Natural killer cell treated with Interleukin-12 subunit alpha and Interleukin-12 subunit beta and Interleukin-15 and Interleukin-18, amount 100 ng/mL, for 72 hours (primary cell): ENCODE measurements at places on chromosomes 13 and 19. TPM values are rescaled to one million over a fixed set of nuclear protein-coding genes. Genes with fewer than 3 reads are reported as not detected.

Gene ANKRD27
- total RNA-seq = 47.3 TPM

GRCh38 chr19:35209646-35210045 is 18.9 kb downstream of the FAM187B start:
- no peaks in the 10 kb centered on the region for H3K27me3 ChIP-seq
- H3K4me3 ChIP-seq = no peak overlapping the region
- H3K27ac ChIP-seq = no peak overlapping the region

- H3K4me3 ChIP-seq = no peak overlapping the region
- no peaks in the 10 kb centered on the region for H3K4me1 ChIP-seq
- no peaks in the 10 kb centered on the region for H3K36me3 ChIP-seq
- H3K27ac ChIP-seq = no peak overlapping the region
Observed at GRCh38 chr13:106484537-106485193, 50.8 kb downstream of the EFNB2 start.

DNA sequence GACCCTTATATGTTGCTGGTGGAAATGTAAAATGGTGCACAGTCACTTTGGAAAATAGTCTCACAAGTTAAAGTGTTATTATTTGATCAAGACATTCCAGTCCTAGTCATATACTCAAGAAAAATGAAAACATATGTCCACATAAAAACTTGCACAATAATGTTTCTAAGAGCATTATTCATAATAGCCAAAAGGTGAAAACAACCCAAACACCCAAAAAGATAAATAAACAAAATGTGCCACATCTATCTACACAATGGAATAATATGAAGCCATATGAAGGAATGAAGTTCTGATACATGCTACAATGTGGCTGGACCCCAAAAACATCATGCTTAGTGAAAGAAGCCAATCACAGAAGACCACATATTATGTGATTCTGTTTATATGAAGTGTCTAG is 14.4 kb upstream of the AKAP8 start:
- H3K36me3 ChIP-seq = peaks cover 17% of the 10 kb centered on the region
- H3K27me3 ChIP-seq = no peaks in the 10 kb centered on the region
- DNase-seq = no peak
- no peak overlapping the region for H3K4me3 ChIP-seq
- H3K4me1 ChIP-seq = no peaks in the 10 kb centered on the region

DNA sequence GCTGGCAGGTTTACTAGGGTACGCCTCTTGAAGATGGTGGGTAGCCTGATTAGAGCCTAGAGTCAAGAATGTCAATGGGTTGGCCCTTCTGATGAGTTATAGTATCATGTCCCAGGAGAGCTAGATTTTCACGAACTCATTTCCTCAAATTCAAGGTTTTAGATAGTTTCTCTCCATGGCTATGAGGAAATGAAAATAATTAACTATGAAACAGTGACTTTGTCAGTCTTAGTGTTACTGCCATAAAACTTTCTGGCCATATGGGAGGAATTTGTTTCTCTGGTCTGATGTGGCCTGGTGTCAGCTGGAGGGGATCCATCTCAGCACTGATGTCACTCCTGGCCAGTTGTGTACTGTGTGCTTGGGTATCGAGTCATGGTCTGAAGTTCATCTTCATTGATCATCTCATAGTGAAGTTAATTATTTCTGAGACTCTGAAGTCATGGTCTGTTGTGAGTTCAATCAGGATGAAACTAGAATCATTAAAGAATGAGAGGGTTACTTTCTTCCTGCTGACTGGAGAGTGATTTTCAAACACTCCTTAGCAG is 49.4 kb upstream of the TNFSF11 start:
- no peaks in the 10 kb centered on the region for H3K36me3 ChIP-seq
- H3K4me1 ChIP-seq = no peaks in the 10 kb centered on the region
- H3K27me3 ChIP-seq = no peaks in the 10 kb centered on the region
- no peak overlapping the region for H3K4me3 ChIP-seq
- DNase-seq = no peak
- no peak overlapping the region for H3K27ac ChIP-seq

DNA sequence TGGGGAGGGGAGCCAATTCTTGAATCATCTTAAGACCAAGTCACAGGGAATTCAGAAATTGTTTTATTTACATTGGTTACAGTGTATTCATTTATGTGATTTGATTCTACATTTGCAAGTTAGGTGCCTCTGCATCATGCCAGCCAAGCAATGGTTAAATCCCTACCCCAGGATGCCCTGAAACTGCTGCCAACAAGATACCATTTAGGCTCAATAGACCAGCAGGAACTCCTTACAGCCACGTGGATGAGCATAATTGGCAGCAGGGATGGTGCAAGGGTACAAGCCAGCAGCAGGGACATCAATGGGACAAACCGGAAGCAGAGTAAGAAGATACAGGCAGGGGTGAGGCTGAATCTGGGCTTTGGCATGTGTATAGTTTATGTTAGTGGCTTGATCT is 72.4 kb upstream of the NBEA start:
- H3K4me3 ChIP-seq = no peak overlapping the region
- H3K4me1 ChIP-seq = no peaks in the 10 kb centered on the region
- no peak overlapping the region for H3K27ac ChIP-seq
- H3K27me3 ChIP-seq = no peaks in the 10 kb centered on the region
- no peak for DNase-seq

Gene SERTM1
- not detected for total RNA-seq

DNA sequence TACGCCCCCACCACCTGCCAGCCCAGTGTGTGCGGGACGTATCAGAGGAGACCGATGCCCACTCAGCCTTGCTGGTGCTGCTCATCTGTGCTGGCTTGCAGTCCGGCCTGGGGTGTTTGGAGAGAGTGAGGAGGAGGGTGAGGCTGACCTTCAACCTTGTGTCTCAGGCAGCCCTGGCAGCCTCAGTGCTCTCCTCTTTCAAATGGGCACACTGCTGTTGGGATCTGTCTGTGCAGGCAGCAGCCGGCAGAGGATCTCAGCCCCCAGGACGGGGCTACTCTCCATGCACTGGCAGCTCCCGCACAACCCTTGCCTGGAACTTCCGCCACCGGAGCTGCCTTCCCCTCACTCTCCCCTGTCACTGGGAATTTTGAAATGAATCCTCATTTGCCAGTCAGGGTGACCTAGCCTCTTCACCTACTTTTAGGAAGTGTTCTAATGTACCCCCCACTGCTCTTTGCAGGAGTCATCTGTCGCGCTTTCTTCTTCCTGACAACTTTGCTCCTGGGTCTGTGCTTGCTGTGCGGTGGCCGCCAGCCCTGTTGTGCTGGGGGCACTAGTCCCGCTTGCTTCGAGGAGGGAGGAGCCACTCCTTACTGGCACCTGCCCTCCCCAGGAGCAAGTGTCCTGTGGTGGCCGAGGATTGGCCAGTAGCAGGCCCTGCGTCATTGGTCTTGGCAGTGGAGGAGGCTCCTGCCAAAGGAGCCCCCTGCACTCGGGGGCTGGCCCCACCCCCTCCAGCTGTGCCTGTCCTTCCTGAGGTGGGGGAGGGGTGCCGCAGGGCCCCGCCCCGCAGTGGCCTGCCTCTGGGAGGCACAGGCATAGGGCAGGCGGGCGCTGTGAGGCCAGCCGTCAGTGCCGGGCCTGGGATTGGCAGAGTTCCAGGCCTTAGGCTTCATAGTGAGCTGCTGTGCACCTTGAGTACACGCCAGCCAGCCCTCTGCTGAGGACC is 53.4 kb downstream of the TSSK6 start:
- peak overlapping the region; percentile 97 for H3K27ac ChIP-seq
- peaks cover 84% of the 10 kb centered on the region for H3K4me1 ChIP-seq
- H3K4me3 ChIP-seq = peak overlapping the region; percentile 82

GRCh38 chr13:24228852-24229458 is 68.4 kb downstream of the SPATA13 start:
- H3K4me1 ChIP-seq = peaks cover 44% of the 10 kb centered on the region
- no peaks in the 10 kb centered on the region for H3K36me3 ChIP-seq
- no peak for DNase-seq
- H3K27ac ChIP-seq = no peak overlapping the region

- H3K27ac ChIP-seq = no peak overlapping the region
- H3K4me1 ChIP-seq = peaks cover 13% of the 10 kb centered on the region
- no peak for DNase-seq
- peaks cover 12% of the 10 kb centered on the region for H3K27me3 ChIP-seq
Observed at GRCh38 chr13:20715330-20715712, 11.8 kb downstream of the IL17D start.

DNA sequence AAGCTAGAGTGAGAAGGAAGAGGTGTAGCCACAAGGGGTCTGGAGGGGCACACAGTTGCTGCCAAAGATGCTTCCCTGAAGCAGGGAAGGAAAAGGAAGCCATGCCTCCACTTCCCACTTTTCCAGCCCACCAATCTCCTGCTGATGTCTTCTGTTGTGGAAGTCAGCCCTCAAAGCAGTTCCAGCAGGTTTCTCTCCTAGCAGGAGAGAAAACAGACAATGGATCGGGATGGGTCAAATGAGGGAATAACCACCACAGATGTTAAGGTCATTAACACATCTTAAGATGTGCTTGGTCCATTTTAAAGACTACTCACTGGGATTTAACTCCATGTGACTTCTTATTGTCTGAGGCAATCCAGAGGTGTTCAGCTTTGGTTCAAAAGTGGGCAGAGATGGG is 284.1 kb upstream of the SOX21 start:
- no peaks in the 10 kb centered on the region for H3K4me1 ChIP-seq
- H3K4me3 ChIP-seq = no peak overlapping the region
- H3K36me3 ChIP-seq = no peaks in the 10 kb centered on the region
- no peak overlapping the region for H3K27ac ChIP-seq

- no peaks in the 10 kb centered on the region for H3K4me1 ChIP-seq
- peaks cover 4% of the 10 kb centered on the region for H3K36me3 ChIP-seq
- H3K27me3 ChIP-seq = no peaks in the 10 kb centered on the region
- no peak overlapping the region for H3K27ac ChIP-seq
Observed at GRCh38 chr13:32234914-32235313, 80.2 kb downstream of the ZAR1L start.

GRCh38 chr13:27379126-27379525 is 45.3 kb upstream of the GTF3A start:
- no peaks in the 10 kb centered on the region for H3K36me3 ChIP-seq
- peaks cover 14% of the 10 kb centered on the region for H3K27me3 ChIP-seq
- DNase-seq = no peak
- no peak overlapping the region for H3K4me3 ChIP-seq
- H3K27ac ChIP-seq = no peak overlapping the region

- DNase-seq = no peak
- H3K36me3 ChIP-seq = peaks cover 5% of the 10 kb centered on the region
- no peaks in the 10 kb centered on the region for H3K4me1 ChIP-seq
- peaks cover 7% of the 10 kb centered on the region for H3K27me3 ChIP-seq
- H3K4me3 ChIP-seq = no peak overlapping the region
Observed at GRCh38 chr13:101530293-101530692, 77.8 kb downstream of the ITGBL1 start.

GRCh38 chr13:48879432-48879831 is 96.3 kb upstream of the FNDC3A start:
- H3K27ac ChIP-seq = peak overlapping the region; percentile 69
- peaks cover 15% of the 10 kb centered on the region for H3K27me3 ChIP-seq
- DNase-seq = no peak
- H3K36me3 ChIP-seq = peaks cover 4% of the 10 kb centered on the region
- H3K4me1 ChIP-seq = peaks cover 41% of the 10 kb centered on the region

- H3K4me1 ChIP-seq = no peaks in the 10 kb centered on the region
- H3K27ac ChIP-seq = no peak overlapping the region
- H3K36me3 ChIP-seq = no peaks in the 10 kb centered on the region
- DNase-seq = no peak
- H3K4me3 ChIP-seq = no peak overlapping the region
- no peaks in the 10 kb centered on the region for H3K27me3 ChIP-seq
Observed at GRCh38 chr13:71209217-71209616, 657.8 kb downstream of the DACH1 start.

Gene ZNF317
- 51.0 TPM for total RNA-seq

GRCh38 chr19:49984491-49984890 is 23.5 kb upstream of the SIGLEC11 start:
- peaks cover 6% of the 10 kb centered on the region for H3K36me3 ChIP-seq
- H3K4me1 ChIP-seq = peaks cover 18% of the 10 kb centered on the region
- H3K27me3 ChIP-seq = no peaks in the 10 kb centered on the region
- no peak overlapping the region for H3K4me3 ChIP-seq

Gene SULT2B1
- not detected for total RNA-seq

Gene SIAH3
- total RNA-seq = not detected

GRCh38 chr13:24147570-24147963 is 13.0 kb upstream of the SPATA13 start:
- no peak overlapping the region for H3K27ac ChIP-seq
- H3K4me1 ChIP-seq = peaks cover 3% of the 10 kb centered on the region
- no peak for DNase-seq
- H3K4me3 ChIP-seq = no peak overlapping the region
- H3K36me3 ChIP-seq = no peaks in the 10 kb centered on the region

DNA sequence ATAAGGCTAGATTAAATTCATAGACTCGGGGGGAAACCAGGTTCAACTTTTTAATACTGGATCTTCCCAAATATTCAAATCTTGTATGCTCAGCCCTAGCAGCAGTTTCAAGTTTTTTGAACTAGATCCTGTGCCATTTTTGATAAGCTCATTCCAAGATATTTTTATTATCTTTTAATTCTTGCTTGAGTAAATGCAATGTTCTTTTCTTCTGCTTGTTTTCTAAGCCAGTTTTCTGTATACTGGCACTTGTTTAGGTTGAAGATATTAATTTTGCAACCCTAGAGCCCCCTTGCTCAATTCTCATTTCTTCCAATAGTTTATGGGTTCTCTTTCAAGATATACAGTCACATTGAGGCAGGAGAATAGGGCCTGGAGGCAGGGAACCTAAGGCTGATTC is 13.1 kb upstream of the PNMA8C start:
- H3K4me1 ChIP-seq = no peaks in the 10 kb centered on the region
- no peak for DNase-seq
- H3K27me3 ChIP-seq = peaks cover 8% of the 10 kb centered on the region

DNA sequence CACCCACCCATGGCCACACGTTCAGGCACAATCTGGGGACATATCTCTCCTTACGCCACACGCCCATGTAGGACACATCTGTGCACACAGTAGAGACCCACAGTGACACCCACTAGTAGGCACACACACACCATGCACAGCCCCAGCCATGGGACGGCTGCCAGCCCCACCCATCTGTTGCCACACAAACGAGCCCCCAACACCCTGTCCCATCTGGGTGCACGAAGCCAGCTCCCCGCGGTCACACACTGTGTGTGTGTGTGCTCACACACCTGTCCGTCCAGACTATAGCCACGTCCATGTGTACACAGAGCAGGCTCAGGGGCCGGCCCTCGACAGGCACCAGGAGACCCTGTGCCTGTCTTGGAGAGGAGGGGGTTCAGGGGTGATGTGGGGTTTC is 10.6 kb downstream of the ERFL start:
- H3K4me1 ChIP-seq = peaks cover 19% of the 10 kb centered on the region
- no peak overlapping the region for H3K27ac ChIP-seq
- H3K4me3 ChIP-seq = no peak overlapping the region
- H3K36me3 ChIP-seq = no peaks in the 10 kb centered on the region
- no peak for DNase-seq

GRCh38 chr13:95643936-95644598 is 439 bp downstream of the DZIP1 start:
- no peak overlapping the region for H3K27ac ChIP-seq
- DNase-seq = no peak
- H3K4me1 ChIP-seq = peaks cover 4% of the 10 kb centered on the region
- H3K36me3 ChIP-seq = no peaks in the 10 kb centered on the region
- H3K27me3 ChIP-seq = peaks cover 36% of the 10 kb centered on the region

GRCh38 chr13:112467236-112467635 is 91.1 kb downstream of the SPACA7 start:
- H3K36me3 ChIP-seq = peaks cover 5% of the 10 kb centered on the region
- H3K4me3 ChIP-seq = no peak overlapping the region
- no peak overlapping the region for H3K27ac ChIP-seq
- peaks cover 8% of the 10 kb centered on the region for H3K27me3 ChIP-seq
- DNase-seq = no peak

GRCh38 chr19:7280940-7281666 is 13.1 kb downstream of the INSR start:
- no peak overlapping the region for H3K4me3 ChIP-seq
- H3K27ac ChIP-seq = no peak overlapping the region
- DNase-seq = no peak
- no peaks in the 10 kb centered on the region for H3K36me3 ChIP-seq
- no peaks in the 10 kb centered on the region for H3K27me3 ChIP-seq

- no peak overlapping the region for H3K4me3 ChIP-seq
- no peak overlapping the region for H3K27ac ChIP-seq
- peaks cover 46% of the 10 kb centered on the region for H3K27me3 ChIP-seq
Observed at GRCh38 chr13:106628936-106629659, 61.2 kb upstream of the ARGLU1 start.

Gene C19orf18
- total RNA-seq = not detected
